ENCODE measurements at places on chromosomes 1 and 21.

DNA sequence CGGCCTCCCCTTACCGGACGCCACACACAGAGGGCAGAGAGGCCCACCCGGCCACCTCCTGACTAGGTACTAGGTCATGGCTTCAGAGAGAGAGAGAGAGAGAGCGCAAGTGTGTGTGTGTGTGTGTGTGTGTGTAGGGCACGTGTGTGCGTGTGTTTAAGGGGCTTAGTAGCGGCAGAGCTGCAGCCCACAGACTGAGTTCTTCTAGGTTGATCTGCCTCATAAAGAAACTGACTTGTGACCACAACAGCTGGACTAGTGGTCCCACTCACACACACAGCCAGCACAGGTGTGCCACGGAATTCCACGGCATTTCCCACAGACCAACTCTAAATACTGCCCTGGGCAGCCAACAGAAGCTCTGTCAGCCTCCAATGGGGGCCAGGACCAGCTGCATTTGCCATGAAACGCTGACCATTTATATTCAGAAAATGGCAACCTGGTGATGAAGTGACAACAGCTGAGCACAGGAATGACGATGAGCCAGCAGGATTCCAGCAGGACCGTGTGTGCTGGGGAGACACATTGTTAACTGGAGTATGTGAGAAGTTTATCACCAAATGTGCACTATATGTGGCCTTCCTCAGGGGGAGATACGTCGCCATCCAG lies 38.8 kb upstream of the GPR153 start:
- DNase-seq, result no peak

DNA sequence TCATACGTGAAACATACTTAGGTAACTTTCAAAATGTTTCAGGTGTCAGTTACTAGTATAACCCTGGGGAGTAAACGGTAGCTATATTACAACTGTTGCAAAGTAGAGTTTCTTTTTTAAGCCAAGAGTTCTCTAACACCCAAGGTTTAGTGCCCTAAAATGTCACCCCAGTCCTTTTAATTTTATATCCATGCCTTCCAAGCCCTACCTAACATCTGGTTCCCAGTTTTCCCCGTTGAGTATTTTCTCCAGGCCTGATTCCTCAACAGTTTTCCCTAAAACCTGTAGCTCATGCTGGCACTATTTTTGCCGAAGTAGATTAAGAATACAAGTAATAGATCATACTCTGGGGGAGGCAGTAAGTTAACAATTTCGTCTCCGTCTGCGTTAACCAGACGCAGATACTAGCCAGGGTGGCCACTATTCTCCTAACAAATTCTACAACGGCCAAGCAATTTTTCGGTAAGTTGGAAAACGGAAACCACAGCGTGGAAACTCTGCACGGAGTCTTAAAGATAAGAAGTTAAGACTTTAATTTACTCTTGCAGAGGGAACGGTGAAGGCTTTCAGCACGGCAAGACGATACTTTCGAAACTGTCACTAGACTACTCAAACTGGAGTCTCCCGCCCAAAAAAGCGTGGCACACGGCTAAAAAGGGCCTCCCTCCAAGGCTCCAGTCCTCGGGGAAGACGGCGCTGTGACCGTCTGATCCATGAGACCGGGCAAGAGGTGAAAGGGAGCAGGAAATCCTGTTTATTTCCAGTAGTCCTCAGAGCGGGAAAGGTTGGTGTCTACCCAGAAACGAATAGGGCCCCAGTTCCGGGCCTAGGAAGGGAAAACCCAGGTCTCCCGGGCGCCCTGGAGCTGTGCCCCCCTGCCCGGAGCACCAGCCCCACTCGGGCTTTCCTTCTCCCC lies 945 bp downstream of the SRSF4 start:
- no peak for DNase-seq

- no peak for DNase-seq
Observed at GRCh38 chr1:171174560-171175294, 10.4 kb upstream of the FMO2 start.

DNA sequence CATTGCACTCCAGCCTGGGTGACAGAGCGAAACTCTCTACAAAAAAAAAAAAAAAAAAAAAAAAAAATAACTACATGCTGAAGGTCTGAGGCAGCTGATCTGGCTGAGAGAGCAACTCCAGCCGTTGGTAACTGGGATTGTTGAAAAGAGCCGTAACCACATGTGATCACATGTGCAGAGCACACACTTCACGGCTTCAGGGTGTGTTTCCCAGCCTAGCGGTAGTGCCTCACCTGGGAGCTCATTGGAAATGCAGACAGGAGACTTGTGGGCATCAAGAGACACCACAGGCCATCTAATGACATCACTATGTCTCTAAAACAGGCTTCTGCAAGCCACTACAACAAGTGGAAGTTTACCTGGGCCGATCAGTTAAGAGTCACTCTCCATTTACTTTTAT lies 11.8 kb upstream of the OTUD7B start:
- no peak for DNase-seq

DNA sequence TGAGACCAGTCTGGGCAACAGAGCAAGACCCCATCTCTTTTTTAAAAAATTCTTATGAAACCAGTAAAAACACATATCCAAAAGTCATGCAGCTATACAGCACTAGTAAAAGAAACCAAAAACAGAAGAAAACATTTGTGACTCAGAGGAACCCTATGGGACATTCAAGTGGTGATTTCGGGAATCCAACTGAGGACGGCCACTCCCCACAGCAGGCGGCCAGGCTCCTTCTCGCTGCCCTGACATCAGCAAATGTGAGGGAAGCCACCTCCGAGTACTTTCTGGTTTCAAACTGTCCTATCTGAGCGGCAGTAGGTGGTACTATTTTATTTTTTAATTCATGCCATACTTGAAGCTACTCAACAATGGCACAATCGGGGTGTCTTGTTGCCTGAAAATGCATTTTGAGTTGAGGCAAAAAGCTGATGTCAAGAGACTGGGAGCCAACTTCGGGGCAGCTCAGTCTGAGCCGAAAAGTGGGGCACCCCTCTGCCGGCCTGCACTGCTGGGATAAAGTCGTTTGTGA lies 3.3 kb downstream of the SUMO3 start:
- DNase-seq, result no peak

DNA sequence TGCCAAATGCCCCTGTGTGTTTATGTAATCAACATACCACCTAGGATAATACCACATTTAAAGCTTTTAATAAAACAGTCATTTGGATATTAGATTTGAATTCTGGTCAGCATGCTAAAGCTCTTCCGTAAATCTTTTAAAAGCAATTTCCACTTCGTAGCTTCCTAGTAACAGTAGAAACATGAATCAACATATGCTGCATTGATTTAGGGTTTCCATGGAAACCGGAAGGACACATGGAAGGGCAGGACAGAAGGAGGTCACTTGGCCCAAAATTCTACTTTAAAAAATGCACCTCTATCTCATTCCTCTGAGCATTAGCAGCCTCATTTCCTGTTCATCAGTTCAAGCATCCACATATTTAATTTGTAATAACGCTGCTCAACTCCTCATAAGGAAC lies 8.1 kb downstream of the RGS8 start:
- DNase-seq, result no peak

GRCh38 chr1:160429125-160429561 lies 28.8 kb downstream of the VANGL2 start:
- no peak for DNase-seq

- DNase-seq, result no peak
Observed at GRCh38 chr21:44657635-44658540, at the start of gene KRTAP12-3. Gene KRTAP12-3, plus strand, starts transcription at chr21:44657932. Its CDS starts 48 bp downstream, at chr21:44657980.

GRCh38 chr1:232440325-232441035 lies 189.5 kb downstream of the SIPA1L2 start:
- DNase-seq, result no peak

- DNase-seq, result no peak
Observed at GRCh38 chr1:58307431-58307830, 239.1 kb downstream of the OMA1 start.

- DNase-seq, result no peak
Observed at GRCh38 chr1:214634267-214634666, 31.3 kb downstream of the CENPF start.

DNA sequence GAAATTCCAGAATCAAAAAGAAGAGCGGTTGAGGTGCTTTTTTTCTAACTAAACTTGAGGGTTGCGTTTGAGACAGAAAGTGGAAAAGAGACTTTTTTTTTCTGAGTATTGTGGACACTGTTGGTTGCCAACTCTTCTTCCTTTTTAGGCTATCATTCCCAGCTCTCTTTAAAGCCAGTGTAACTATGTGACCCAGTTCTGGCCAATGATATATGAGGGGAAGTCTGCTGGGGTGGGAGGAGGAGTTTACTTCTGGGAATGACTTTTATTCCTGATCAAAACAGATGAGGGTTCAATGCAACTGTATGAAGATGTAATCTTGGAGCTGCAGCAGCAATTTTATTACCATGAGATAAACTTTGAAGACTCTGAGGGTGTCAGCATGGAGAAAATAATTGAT lies 17.3 kb upstream of the NMNAT2 start:
- no peak for DNase-seq

GRCh38 chr1:40887012-40887378 lies 24.8 kb upstream of the CITED4 start:
- no peak for DNase-seq

DNA sequence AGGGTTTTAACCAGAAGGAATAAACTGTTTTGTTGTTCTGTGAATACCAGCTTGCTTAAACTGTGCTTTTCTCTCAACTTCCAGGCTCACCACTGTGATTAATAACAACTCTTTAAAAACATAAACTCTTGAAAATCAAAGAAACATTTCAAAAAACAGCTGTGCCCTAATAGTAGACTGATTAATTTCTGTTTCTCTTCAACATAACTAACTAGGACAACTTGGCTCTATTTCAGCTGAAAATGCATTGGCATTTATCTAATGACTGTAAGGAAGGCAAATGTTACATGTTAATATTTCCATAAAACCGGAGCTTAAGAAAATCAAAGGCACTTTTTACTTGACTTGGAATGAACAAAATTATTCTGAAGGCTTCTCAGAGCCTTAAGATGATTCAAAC lies 656.1 kb upstream of the NEGR1 start:
- no peak for DNase-seq

- DNase-seq, result no peak
Observed at GRCh38 chr1:110927484-110928075, 36.1 kb downstream of the LRIF1 start.

- DNase-seq, result no peak
Observed at GRCh38 chr21:34018910-34019309, 54.5 kb upstream of the MRPS6 start.

DNA sequence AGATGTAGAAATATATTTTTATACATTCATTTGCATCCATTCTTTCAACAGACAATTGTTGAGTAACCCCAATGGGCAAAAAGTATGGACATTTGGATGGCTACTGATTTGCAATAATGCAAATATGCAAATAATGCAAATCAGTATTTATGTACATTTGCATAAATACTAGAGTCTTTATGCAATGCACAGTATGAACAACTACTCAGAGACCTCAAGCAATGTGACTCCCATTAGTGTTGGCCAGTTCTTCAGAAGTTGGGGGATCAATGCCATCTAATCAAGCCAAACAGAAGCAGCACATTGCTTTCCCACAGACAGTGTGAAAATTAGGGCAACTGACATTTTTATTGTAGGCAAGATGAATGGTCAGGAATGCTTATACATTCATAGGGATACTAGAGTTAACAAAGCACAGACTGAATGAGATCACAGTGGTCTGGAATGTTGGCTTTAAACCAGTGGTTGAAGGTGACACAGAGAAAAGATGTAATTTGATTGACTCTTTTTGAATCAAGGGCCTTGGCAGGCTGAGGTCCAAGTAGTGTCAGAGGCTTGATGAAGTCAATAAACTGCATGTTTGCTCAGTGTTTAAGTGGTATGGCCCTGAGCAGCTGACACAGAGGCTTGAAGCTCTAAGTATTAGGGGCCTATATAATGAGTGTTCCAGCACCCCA lies 256.6 kb downstream of the CTH start:
- DNase-seq, result no peak

DNA sequence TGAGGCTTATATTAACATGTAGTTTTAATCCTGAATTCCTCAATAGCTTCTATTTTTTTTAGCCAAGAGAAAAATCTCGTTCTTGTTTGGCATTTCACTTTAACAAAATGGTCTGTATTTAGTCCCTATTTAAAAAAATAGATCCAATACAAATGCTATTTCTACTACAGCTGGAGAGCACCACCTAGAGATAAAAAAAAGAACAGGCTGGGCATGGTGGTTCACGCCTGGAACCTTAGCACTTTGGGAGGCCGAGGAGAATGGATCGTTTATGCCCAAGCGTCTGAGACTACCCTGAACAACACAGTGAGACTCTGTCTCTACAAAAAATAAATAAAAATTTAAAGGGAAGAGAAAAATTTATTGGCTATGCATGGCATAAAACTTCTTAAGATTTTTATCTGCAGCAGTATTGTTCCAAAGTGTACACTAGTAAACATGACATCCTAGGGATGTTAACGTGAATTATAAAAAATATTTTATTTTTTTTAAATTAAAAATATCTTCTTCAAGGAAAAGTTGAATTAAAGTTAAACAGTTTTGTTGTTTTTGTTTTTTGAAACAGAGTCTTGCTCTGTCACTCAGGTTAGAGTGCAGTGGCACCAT lies 4.4 kb downstream of the ST7L start:
- peak; percentile 3 for DNase-seq

DNA sequence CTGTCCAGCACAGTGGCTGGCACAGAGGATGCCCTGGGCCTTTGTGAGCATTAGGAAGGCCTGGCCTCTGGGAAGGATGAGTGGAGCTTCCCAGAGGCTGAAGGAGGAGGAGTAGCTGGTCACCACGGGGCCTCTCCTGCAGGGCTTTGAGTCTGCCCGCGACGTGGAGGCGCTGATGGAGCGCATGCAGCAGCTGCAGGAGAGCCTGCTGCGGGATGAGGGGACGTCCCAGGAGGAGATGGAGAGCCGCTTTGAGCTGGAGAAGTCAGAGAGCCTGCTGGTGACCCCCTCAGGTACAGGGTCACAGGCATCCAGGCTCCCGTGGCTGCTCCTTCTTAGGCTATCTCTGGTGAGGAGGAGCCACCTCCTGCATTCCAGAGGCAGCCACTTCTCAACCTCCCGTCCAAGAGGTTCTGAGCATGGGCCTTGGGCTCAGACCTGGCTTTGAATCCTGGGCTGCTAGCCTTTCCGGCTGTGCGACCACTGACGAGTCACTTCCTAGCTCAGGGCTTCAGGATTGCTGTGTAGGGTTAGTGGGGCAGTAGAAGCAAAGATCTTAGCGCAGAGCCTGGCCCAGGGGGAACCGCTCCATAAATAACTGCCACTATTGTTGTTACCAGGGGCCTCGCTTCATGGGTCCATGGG lies 14.0 kb downstream of the SESN2 start:
- no peak for DNase-seq

DNA sequence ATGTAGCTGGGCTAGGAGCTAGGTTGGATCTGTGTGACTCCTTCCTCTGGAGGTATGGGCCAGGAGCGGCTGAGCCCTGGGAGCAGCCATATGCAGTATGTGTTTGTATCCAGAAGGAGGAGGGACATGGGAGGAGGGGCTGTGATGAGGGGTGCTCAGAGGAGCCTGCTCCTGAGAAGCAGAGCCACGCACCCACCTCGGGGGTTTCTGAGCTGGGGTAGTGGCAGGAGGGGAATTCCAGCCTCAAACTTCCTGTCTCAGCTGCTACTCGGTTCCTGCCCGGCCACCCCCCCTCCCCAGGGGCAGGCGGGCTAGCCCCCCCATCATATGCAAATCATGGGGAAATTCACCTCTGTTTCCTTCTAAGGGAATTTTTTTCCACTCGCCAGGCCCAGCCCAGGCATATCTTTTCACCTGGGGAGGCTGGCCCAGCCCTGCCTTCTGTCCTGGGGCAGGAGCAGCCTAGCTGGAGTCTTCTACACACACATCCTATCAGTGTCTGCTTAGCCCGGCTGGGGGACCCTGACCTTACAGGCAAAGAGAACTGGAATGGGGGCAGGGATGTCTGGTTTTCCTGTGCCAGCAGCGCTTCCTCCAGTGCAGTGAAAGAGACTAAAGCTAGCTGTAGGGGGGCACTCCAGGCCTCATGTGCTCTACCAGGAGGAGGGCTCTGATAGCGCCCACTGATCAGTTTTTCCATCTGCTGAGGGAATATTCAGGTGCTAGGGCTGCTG lies 3.0 kb downstream of the ZC3H12A start:
- DNase-seq, result peak; percentile 38

Data from retina (tissue), 1 donor.